ENCODE measurements at places on chromosomes 3 and 15.

GRCh38 chr3:196739671-196740480, at the start of gene PAK2:
Gene PAK2 (plus strand): TSS chr3:196739857. CDS start chr3:196782647, 42,790 bp downstream.
- DNase-seq: peak; percentile 71

- no peak for DNase-seq
Measured at GRCh38 chr15:89486726-89487050, 9.7 kb downstream of the RHCG start.

GRCh38 chr3:49406571-49407565, 4.9 kb downstream of the RHOA start:
- DNase-seq: no peak

DNA sequence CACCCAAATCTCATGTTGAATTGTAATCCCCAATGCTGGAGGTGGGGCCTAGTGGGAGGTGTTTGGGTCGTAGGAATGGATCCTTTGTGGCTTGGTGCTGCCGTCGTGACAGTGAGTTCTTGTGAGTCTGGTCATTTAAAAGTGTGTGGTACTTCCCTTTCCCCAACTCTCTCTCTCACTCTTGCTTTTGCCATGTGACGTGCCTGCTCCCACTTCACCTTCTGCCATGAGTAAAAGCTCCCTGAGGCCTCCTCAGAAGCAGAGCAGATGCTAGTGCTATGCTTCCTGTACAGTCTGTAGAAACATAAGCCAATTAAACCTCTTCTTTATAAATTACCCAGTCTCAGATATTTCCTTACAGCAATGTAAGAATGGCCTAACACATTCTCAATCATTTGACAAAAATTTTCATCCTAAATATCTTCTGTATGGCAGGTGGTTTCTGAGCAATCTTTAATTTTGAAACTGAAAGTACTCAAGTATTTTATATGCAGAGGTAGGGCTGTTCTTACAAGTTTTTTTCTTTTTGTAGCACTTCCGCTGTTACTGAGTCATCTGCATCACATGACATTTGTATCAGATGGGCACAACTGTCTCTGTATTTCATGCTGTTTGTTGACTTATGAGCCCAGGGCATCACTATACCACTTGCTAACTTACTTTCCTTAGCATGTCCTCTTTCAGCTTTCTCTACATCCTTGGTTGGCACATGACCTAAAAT, 8.8 kb downstream of the RPL39L start:
- no peak for DNase-seq

DNA sequence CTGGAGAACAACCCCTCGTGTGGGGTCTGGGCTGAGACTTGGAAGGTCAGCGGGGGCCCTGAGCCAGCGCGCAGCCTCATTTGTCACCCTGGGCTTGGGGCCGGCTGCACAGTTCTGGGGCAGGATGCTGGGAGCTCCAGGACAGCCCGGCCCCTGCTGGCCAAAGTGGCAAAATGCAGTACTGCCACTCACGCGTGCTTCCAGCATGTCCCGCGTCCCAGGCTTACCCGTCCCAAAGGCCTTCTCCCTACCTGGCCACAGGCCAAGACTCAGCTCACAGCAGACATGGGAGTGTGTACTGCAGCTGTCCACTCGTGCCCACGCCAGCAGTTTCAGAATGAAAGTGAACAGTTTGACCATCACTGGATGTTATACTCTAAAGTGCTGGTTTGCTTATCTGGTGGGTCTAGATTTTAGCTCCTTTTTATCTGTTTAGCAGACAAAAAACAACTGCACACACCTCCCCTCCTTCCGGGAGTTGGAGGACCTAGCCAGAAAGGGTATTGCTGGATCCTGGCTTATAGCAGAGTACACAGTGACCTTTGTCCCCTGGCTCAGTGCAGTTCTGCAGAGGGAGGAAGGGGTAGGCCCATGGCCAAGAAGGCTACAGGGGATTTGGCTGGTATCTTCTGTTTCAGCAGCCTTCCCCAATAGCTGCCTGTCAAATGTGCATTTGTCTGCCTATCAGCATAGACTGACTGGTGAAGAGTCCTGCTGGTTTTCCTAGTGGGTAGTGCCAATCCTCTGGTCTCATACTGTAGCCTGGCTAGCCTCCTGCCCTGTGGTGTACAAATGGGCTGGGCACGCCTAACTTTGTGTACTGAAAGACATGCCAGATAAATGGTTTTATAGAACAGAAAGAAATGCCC, 23.2 kb upstream of the IP6K2 start:
- DNase-seq: peak; percentile 86

DNA sequence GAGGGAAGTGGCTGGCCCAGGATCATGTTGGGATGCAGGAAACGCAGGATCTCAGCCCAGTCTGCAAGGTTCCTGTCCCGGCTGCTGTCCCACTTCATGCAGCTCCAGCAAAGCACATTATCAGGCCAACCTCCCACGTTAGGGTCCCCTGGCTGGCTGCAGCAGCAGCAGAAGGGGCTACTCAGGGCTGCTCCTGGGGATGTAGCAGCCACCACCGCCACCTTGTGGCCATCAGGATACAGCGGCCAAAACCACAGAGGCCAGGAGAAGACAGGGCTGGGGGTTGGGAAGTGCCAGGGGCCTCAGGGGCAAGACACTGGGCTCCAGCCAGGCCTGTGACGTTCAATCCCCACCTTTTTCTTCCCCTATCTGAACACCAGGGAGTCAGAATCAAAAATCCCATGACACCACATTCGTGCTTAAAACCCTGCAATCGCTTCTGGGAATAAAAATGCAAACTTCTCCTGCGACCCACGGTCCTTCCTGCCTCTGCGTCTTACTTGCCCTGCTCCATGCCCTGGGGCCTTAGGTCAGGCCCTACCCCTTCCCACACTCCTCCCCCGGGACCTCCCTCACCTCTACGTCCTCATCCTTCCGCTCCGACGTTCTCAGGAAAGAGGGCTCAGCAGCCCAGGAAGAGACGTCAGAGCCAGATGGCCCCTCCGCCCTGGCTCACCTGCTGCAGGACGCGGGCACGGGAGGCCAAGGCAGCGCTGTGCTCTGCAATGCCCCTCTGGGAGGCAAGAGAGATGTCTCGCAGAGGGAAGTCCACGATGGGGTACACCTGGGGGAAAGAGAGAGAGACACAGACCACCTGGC, 21.5 kb downstream of the SSUH2 start:
- peak; percentile 41 for DNase-seq

- no peak for DNase-seq
Measured at GRCh38 chr3:16808393-16809107, 76.2 kb upstream of the PLCL2 start.

DNA sequence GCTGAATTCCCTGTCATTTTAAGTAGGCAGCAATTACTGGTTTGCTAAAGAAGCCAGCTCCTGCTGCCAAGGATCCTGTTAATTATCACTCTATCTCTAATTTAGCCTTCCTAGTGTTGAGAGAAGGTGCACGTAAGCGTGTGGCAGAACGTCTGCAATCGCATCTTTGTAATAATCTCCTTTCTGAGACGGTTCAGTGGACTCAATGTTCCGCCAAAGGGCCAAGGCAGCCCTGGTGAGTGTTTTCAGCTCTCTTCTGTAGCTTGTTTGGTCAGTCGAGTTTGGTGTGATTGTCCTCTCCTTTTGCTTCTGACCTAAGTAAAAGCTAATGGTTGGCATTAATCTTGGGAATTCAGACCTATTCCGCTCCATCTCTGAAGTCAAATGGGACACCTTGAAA, 24.2 kb downstream of the MITF start:
- DNase-seq: no peak

- DNase-seq: no peak
Measured at GRCh38 chr3:5861151-5861550, 673.6 kb downstream of the EDEM1 start.

- no peak for DNase-seq
Measured at GRCh38 chr15:99423186-99424130, 142.3 kb upstream of the MEF2A start.

DNA sequence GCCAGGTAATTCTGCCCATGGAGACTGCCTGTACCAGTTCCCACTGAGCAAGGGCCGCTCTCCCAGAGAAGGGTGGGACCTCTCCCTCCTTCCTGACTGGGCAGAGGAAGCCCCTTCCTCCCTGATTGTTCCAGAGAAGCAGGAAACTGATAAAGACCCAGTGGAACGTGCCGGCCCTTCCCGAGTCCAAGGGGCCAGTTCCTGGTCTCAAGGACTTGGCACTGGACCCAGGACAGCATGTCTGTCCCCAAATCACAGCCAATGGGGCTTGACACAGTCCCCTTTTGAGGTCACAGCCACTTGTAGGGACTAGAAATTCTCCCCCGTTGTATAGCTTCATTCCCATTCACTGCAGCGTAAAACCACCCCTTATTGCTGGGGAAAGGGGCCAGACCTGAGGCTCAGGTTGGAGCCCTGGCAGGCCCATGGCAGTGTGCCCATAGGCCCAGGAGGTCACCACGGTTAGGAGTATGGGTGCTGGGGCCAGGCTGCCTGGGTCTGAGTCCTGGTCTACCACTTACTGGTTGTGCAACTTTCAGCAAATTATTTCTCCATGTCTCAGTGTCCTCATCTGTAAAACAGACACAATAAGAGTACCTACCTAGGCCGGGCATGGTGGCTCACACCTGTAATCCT, 18.1 kb downstream of the CSRNP1 start:
- DNase-seq: no peak

DNA sequence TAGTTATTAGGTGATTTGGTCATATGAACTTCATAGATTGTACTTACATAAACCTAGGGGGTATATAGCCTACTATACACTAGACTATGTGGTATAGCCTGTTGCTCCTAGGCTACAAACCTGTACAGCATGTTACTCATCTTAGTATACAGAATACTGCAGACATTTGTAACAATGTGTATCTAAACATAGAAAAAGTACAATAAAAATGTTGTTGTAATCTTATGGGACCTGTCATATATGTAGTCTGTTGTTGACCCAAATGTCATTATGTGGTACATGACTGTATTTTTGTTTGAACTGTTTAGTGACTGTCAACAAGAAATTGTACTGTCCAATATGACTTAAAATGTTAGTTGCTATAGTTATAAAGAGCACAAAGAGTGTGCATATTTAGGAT, 69.8 kb downstream of the TCF12 start:
- DNase-seq: no peak

GRCh38 chr3:175386630-175387029, 527.5 kb downstream of the NAALADL2 start:
- no peak for DNase-seq

- no peak for DNase-seq
Measured at GRCh38 chr15:70038730-70039392, 58.9 kb downstream of the TLE3 start.

DNA sequence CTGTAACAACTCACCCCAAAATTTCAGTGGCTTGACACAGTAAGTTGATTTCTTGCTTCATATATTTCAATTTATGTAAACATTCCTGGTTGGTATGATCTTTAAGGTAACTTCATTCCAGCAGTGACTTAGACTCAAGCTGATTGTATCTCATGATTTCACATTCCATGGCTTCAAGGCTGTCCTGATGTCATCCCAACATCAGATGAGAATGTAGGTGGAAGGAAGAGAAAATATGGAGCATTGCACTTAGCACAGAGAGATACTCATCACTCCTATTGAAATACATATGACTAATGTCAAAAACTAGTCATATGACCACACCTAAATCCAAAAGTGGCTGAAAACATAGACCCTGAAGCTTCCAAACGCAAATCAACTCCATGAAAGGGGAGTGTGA, 793.8 kb downstream of the TBL1XR1 start:
- DNase-seq: no peak

GRCh38 chr15:97903971-97904572, 56.4 kb upstream of the ARRDC4 start:
- DNase-seq: peak; percentile 34

DNA sequence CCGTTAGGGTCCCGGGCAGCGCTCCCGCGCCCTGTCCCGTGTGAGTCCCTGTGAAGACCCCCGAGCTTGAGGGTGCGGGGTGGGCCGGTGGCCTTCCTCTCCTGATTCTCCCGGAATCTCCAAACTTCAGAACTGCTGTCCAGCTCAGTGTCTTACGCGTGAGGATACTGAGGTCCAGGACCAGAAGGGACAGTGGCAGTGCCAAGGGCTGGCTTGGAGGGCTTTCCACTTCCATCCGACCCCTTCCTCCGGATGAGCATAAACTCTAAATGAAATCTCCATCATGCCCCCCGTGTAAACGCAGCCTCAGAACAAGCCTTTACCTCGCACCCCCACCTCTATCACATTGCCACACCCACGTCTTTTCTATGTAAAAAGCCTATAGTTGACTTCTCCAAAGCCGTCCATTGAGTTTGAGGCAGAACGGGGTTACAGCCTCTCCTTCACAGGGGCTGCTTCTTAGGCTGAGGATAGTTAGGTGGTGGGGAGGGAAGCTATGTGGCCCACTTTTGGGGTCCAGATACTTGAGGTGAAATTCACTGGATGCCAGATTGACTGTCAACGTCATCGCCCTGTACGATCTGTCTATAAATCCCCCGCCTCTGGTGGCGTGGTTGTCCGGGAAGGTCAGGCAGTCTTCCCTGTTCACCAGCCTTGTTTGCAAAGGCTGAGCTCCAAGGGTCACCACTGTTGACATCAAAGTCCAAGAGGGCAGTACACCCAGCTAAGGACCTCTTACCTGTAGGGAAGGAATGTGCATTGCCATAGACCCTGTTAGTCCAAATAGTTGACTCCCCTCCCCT, 1.1 kb downstream of the EDEM1 start:
- DNase-seq: peak; percentile 68

- DNase-seq: peak; percentile 33
Measured at GRCh38 chr15:62899090-62899493, 143.5 kb upstream of the TPM1 start.

DNA sequence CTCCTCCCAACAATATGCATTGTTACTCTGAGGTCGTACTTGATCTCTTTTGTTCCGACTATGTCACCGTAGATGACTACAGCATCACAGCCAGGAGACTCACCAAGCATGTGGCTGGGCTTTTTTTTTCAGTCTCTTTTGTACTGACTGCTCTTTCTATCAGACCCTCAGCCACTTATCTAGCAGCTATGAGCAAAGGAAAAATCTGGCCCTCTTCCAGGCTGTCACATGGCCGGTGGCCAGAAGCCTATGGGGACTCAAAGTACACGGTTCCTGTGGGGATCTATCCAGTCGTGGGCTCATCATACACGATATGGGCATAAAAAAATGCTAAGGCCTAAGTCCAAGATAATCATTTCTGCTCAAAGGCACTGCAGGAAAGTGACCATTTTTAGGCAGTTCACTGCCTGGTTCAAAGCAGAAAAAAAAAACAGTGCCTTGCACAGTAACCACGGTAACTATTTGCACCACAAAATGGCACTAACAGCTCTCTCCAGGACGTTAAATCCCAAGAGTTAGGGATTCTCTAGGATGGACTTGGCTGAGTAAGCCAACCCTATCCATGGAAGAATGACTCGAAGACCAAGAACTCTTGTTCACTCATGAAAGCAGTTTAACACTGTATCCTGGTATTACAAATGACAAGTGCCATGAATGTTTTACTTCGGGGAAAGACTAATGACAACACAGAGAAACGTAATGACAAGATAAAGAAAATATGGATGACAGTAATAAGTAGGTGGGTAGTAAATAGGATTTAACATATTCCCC, 50.3 kb downstream of the SHQ1 start:
- DNase-seq: peak; percentile 5

DNA sequence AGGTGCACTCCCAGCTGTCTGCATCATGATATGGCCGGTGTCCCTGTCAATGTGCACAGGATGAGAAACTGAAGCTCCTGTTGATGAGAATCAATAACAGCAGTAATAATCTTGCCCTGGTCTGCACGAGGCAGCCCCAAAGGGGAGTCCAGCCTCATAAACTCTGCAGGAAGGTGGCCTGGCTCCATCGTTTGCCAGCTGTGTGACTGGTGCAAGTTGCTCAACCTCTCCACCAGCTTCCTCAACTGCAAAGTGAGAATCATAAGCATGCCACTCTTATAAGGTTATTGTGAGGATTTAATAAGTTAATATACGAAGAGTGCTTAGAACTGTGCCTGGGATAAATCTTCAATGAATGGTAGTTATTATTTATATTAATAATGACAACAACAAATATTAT, 203.4 kb upstream of the HES1 start:
- no peak for DNase-seq

Data from HepG2 (cell line).